ENCODE measurements at places on chromosomes 1 and 21. TPM values are rescaled to one million over a fixed set of nuclear protein-coding genes. Genes with fewer than 3 reads are reported as not detected.

SLC35F3 gene
- total RNA-seq: 2.0 TPM

PEX10 gene
- total RNA-seq: 13.6 TPM

TNFAIP8L2 gene
- total RNA-seq: 1.3 TPM

MX1 gene
- 4.9 TPM for total RNA-seq

ASCL5 gene
- total RNA-seq: 1.1 TPM

ARHGEF16 gene
- total RNA-seq: 9.3 TPM

TMEM79 gene
- total RNA-seq: 0.95 TPM

LCE1C gene
- not detected for total RNA-seq

OR2L5 gene
- not detected for total RNA-seq

RIPPLY3 gene
- total RNA-seq: not detected

EVI5 gene
- total RNA-seq: 18.8 TPM

SLAMF7 gene
- 1.1 TPM for total RNA-seq

FLG gene
- total RNA-seq: not detected

CD247 gene
- 0.89 TPM for total RNA-seq

CACNA1E gene
- not detected for total RNA-seq

ANKRD65 gene
- 2.3 TPM for total RNA-seq

SLC22A15 gene
- total RNA-seq: 3.3 TPM

C4BPA gene
- 8.6 TPM for total RNA-seq

HSD3B1 gene
- not detected for total RNA-seq

C1orf115 gene
- 5.2 TPM for total RNA-seq

KIF17 gene
- 0.20 TPM for total RNA-seq

PGBD5 gene
- total RNA-seq: 11.3 TPM

USH2A gene
- 0.09 TPM for total RNA-seq

RPTN gene
- total RNA-seq: not detected

KCNN3 gene
- 0.23 TPM for total RNA-seq

GPR153 gene
- 0.67 TPM for total RNA-seq

PIGR gene
- total RNA-seq: 28.7 TPM

COPA gene
- 68.7 TPM for total RNA-seq

DNAJC6 gene
- 0.88 TPM for total RNA-seq

SPRR3 gene
- not detected for total RNA-seq

CRNN gene
- not detected for total RNA-seq

LCE6A gene
- total RNA-seq: not detected

HSPB7 gene
- total RNA-seq: 1.9 TPM

PTAFR gene
- total RNA-seq: 0.82 TPM

NUF2 gene
- total RNA-seq: not detected

DTL gene
- 1.1 TPM for total RNA-seq

TNFRSF14 gene
- 12.9 TPM for total RNA-seq

MYOM3 gene
- 0.79 TPM for total RNA-seq

PGLYRP4 gene
- not detected for total RNA-seq

KLF17 gene
- not detected for total RNA-seq

CXADR gene
- 15.0 TPM for total RNA-seq

ZFP69 gene
- total RNA-seq: 1.3 TPM

WDTC1 gene
- 21.7 TPM for total RNA-seq

HOOK1 gene
- 31.4 TPM for total RNA-seq

SPATA17 gene
- total RNA-seq: 0.67 TPM

FAM43B gene
- total RNA-seq: 0.28 TPM

GPX7 gene
- total RNA-seq: 9.2 TPM

PPIAL4G gene
- not detected for total RNA-seq

CAPN9 gene
- total RNA-seq: not detected

LIX1L gene
- total RNA-seq: 3.5 TPM

CD244 gene
- total RNA-seq: 0.79 TPM

PADI3 gene
- not detected for total RNA-seq

FAM177B gene
- total RNA-seq: 0.66 TPM

PTPRU gene
- 17.6 TPM for total RNA-seq

TEDDM1 gene
- not detected for total RNA-seq

Data from pancreas (tissue), 10 donors.